Fibroblast of the conjunctiva (primary cell): ENCODE measurements at places on chromosomes 1 and 21.

GRCh38 chr21:21018821-21019220, 20.6 kb downstream of the NCAM2 start:
- no peak for DNase-seq

GRCh38 chr1:77540501-77541161, 141.8 kb downstream of the ZZZ3 start:
- DNase-seq: no peak

- DNase-seq: no peak
These were observed 7.3 kb upstream of the GIPC2 start for GRCh38 chr1:78038491-78038939.

- DNase-seq: no peak
These were observed 4.1 kb upstream of the AHCYL1 start for GRCh38 chr1:109980324-109981003.

GRCh38 chr1:199856216-199856780, 171.2 kb upstream of the NR5A2 start:
- DNase-seq: no peak
